ENCODE measurements at places on chromosomes 7 and 10.

DNA sequence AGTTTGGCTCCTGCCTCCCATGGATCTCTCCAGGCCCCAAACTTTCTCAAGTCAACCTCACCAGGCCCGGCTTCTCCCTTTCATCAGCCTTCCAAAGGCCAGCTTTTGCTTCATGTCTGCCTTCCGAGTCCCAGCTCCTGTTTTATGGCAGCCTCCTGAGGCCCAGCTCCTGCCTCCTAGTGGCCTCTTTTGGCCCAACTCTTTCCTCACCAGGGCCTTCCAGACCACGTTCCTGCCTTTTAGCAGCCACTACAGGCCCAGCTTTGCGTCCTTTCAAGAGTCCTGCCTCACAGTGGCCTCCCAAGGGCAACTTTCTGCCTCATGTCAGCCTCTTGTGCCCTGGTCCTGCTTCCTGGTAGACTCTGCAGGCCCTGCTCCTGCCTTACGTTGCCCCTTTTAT is 15.3 kb upstream of the TMEM248 start:
- DNase-seq: no peak

DNA sequence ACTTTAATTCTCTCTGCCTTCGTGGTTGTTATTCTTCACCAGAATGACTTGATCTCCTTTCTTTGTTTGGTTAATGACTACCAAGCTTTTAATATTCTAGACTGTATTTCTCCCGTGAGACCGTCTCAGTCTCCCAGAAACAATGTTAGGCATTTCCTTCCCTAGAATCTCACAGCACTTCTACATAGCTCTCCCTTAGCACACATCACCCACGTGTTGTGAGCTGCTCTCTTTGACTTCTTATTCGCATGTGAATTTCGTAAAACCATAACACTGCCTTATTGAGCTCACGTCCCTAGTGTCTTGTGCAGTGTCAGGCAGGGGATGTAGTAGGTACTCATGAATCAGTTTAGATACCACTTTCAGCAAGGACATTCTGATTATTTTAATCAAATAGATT is 57.5 kb upstream of the MGAM2 start:
- DNase-seq: no peak

- no peak for DNase-seq
Observed at GRCh38 chr7:112120696-112121217, 85.4 kb downstream of the DOCK4 start.

DNA sequence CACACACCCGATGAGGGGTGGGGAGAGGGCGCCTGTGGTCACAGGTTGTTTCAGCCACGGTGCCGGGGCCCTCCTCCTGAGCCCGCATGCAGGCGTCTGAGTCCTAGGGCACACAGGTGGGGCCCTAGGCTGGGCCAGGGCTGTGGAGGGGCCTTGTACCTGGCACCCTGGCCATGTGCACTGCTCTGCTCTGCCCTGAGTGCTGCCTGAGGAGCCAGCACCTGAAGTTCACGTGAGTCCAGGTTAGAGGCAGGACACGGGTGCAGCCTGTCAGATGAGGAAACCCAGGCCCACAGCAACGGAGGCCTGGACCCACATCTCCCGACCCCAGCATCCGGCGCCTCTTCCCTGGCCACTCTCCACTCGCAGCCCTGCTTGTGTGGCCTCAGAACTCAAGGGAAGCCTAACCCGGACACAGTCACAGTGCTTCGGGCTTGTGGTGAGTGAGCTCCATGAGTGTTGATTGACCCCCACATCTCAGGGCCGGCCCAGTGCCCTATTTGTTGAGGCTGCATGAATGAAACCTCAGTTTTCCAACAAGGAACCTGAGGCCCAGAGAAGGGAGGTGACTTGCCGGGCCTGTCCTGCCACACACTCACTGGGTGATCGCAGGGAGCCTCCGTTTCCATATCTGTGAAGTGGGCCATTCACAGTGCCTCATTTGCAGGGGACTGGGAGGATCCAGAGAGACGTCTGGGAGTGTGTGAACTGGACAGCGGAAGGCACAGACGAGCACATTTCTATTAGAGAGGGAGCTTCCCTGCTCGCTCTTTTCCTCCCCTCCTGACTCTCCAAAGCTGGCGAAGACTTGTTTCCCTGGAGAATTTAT is 39.6 kb downstream of the PPIF start:
- DNase-seq: no peak

DNA sequence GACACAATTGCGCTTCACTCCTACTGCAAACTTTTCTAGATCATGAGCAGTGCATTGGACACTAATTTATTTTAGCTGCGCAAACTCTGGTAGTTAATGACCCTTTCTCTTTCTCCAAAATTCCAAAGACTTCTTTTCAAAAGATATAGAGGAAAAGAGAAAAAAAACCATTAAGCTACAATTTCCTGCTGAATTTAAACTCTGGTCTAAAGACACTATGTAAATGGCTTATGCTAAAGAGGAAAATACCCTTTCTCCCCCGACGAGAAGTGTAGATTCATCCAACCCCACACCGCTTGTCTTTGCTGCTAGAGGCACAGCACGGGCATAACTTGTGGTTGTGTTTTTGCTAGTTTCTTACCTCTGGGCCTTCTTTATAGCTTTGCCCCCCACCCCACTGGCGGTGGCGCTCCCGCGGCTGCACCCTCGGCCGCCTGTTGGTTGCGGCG is 84.1 kb downstream of the SNX10 start:
- no peak for DNase-seq
